ENCODE measurements at places on chromosomes 2 and 18.

DNA sequence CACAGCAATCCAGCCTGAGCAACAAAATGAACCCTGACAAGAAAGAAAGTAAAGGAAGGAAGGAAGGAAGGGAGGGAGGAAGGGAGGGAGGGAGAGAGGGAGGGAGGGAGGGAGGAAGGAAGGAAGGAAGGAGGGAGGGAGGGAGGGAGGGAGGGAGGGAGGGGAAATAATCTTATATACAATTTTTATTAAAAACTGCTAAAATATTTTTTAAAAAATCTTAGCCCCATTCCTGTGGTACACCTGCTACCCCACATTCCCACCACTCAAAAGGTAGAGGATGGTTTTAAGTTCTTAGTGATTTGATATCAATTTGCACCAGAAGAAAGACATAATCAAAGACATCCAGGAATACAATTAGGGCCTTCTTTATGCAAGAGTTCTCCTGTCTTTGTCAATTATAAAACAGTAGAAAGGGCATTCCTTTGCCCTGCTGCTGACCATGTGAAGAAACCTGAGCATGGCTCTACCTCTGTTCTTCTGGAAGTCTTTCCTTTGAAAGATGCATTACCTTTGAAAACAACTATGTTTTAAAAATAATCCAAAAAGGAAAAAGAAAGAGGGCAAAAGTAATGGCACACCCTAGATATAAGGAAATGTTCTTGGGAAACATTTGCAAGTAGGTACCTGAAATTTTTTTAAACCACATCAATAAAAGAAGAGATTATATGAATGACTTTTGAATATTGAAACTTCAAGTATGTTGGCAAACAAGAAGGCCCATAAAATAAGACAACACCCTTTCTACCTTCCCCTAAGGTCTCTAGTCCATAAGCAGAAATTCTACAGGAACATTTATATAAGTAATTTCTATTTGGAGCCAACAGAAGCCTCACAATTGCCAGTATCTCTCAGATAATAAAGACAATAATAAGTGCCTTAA is 33.7 kb upstream of the ACVR2A start:
- DNase-seq, result no peak

- DNase-seq, result no peak
These were observed 111.5 kb upstream of the LGALSL start for GRCh38 chr2:64342195-64343099.

- no peak for DNase-seq
These were observed 18.6 kb downstream of the WDSUB1 start for GRCh38 chr2:159267921-159268320.

DNA sequence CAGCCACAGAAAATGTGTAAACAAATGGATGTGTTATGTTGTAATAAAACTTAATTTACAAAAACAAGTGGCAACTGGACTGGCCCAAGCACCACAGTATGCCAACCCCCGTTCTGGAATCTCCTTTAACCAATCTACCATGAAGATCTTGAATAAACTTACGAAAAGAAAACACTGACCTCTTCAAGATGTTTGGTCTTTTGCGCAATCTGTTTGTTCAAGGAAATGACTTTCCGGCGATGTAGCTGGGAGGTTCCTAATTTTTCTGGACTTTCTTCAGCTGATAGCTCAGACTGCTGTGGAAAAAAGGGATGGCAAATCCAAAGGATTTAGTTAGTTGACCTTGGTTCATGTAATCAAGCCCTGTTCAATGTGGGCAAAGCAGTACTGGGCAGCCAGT is 55.7 kb downstream of the CCDC93 start:
- no peak for DNase-seq

GRCh38 chr18:9321017-9321452 is 13.5 kb upstream of the TWSG1 start:
- DNase-seq, result no peak

DNA sequence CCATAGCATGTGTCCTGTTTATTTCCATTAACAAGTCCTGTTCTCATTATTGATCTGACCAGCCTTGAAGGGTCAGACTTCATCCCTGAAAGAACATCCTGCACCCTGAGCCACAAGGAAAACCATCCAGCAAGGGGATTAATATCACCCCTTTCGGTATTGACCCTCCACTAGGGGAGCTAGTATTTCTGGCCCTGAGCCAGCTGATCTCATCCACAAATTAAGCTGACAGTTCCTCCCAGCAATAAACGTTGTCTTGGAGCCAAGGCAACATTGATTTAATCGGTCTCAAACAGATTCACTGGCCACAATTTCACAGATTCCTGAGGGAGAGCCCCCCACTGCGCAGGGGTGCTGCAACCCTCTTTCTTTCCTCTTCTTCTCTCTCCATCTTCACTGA is 353.1 kb upstream of the FANCL start:
- DNase-seq, result no peak

DNA sequence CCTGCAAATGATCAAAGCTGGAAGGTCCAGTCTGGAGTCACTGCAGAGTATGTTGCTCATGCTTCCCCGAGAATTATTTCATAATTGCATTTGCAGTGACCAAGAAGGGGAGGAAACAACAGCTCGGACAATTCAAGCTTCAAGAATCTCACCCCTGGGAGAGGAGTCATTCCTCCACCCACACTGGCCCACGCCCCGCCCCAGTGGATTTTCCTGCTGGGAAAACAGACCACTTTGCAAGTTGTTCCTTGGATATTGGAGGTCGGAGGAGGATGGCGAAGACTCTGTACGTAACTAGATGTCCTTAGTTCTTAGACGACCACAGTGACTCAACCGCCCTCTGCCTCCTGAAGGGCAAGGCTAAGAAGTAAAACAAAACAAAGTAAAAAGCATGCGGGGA is 159.4 kb downstream of the TPO start:
- no peak for DNase-seq

GRCh38 chr18:13375302-13376255 is 157.0 kb downstream of the LDLRAD4 start:
- peak; percentile 89 for DNase-seq

GRCh38 chr2:52884761-52885352 is 882.7 kb upstream of the CHAC2 start:
- DNase-seq, result no peak

GRCh38 chr2:127098711-127099110 is 8.2 kb downstream of the BIN1 start:
- peak; percentile 63 for DNase-seq

DNA sequence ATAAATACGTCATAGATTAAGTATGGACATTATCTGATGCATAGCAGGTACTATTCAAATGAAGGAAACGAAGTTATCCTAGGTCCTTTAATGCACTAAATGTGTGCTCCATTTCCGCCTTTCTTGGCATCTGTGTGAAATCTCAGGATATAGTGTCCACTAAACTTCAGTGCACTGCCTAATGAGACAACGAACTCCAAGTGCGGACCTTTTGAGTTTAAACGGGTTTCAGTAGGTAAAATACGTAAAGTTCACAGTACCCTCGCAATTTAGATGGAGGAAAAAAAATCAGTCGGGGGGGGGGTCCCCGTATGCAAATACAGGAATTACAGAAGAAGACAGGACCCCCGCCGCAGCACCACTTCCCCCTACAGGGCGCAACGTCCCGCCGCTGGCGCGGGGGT is 729 bp upstream of the REL start:
- no peak for DNase-seq

Data from sigmoid colon (tissue), 7 donors.